ENCODE measurements at places on chromosomes 3 and 15.

DNA sequence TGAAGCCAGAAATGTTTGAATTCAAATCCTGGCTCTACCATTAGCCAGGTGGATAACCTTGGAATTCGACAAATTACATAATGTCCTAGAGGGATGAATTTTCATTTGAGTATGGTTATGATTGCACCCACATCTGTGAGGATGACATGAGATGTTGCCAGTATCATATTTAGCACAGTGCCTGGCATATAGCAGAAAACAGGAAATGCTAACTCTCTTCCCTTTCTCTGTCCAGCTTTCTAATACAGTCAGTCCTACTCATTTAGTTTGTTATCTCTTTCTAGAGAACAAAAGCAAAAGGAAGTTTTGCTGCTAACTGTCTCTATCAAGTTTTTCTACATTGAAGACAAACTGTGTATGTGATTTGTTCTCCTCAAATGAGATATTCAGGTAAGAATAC is 231.7 kb downstream of the CPNE4 start:
- no peak for DNase-seq

- no peak for DNase-seq
These were observed 19.0 kb upstream of the MEX3B start for GRCh38 chr15:82064824-82065223.

GRCh38 chr3:192129586-192129985 is 597.8 kb downstream of the FGF12 start:
- no peak for DNase-seq

- DNase-seq, result no peak
These were observed 179.6 kb downstream of the FEZF2 start for GRCh38 chr3:62193586-62194345.

DNA sequence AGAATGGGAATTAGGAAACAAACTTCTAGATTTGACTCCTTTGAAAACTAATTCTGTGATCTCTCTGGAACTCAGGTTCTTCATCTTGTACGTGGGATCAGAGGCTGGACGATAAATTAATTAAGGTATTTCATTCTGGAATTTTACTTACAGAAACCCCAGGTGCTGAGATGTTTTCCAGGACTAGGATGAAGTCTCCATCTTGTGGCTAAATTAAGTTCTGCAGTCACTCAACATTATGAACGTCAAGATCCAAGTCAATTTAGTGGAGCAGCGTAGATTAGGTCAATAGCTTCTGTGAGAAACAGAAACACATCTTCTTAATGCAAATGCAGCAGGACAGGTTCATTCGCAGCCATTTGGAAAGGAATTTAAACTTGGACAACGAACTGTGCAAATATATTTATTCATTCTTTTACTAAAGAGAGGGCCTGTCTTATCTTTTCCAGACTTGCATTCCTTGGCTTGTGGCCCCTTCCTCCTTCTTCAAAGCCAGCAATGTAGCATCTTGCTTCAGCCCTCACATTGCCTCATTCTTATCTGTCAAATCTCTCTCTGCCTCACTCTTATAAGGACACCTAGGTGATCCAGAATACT is 26.7 kb upstream of the TMC3 start:
- DNase-seq, result no peak

DNA sequence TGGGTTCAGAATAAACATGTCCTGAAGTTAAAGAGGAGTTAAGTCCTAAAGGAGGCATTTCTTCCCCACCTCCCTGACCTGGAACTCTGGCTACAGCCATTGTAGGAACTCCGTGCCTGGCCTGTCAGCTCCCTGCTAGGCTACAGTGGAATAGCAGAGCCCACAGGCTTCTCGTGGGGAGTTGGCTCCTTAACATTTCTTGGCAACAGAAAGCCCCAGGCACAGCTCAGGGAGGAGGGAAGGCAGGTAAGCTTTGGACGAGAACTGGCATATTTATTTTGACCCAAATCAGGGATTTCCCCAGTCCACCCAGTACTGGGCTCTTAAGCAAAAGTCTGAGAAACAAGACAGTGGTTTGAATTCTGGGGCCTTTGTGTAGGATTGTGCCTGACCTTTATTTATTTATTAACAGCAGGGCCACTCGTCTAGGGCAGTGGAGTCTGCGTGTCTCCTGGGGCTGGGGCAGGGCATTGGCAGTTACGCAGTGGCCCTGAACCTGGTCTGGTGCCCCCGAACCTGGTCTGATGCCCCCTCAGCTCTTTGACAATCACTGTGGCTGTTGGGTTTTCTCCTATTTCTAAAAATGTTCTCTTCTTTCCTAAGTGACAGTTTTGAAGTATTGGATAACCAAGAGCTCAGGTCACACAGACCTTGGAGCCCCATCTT is 7.9 kb upstream of the ISG20 start:
- DNase-seq, result no peak

- DNase-seq, result no peak
These were observed 14.4 kb downstream of the KLF13 start for GRCh38 chr15:31341071-31341470.

GRCh38 chr3:168532135-168532534 is 436.4 kb upstream of the GOLIM4 start:
- no peak for DNase-seq

GRCh38 chr15:60589728-60590127 is 110.8 kb upstream of the ICE2 start:
- no peak for DNase-seq

- DNase-seq, result no peak
These were observed 631.0 kb downstream of the SQOR start for GRCh38 chr15:46265664-46266347.

- no peak for DNase-seq
These were observed 656.9 kb downstream of the NTRK3 start for GRCh38 chr15:87599616-87600015.

DNA sequence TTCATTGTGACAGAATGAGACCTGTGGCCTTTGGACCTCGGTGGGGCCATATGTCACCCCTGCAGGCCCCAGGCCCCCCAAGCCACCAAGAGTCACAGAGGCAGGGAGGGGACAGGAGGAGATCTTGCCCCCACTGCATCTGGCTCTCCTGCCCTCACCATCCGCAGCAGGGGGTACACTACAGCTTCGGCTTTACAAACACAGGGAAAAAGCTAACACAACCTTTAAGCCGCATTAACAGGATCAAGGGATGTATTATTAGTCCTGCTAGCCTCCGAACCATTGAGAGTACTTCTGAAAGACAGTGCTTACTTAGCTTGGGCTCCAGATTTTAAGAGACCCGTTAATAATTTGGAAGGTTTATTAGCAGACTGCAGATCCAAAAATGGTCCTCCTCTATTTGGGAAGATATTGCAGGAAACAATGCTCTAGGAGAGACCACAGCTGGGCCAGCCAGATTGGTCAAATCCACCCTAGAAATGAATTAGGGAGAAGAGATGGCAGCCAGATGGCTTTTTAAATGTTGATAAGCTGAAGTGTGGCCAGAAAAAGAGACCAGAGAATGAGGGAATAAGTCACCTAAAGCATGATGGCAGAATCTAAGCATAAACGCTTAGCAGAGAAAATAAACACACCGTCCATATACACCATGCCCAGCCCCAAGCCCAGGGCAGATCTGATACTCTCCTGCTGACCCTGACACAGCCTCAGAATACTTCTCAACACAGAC is 31.5 kb downstream of the SRGAP3 start:
- DNase-seq, result no peak

DNA sequence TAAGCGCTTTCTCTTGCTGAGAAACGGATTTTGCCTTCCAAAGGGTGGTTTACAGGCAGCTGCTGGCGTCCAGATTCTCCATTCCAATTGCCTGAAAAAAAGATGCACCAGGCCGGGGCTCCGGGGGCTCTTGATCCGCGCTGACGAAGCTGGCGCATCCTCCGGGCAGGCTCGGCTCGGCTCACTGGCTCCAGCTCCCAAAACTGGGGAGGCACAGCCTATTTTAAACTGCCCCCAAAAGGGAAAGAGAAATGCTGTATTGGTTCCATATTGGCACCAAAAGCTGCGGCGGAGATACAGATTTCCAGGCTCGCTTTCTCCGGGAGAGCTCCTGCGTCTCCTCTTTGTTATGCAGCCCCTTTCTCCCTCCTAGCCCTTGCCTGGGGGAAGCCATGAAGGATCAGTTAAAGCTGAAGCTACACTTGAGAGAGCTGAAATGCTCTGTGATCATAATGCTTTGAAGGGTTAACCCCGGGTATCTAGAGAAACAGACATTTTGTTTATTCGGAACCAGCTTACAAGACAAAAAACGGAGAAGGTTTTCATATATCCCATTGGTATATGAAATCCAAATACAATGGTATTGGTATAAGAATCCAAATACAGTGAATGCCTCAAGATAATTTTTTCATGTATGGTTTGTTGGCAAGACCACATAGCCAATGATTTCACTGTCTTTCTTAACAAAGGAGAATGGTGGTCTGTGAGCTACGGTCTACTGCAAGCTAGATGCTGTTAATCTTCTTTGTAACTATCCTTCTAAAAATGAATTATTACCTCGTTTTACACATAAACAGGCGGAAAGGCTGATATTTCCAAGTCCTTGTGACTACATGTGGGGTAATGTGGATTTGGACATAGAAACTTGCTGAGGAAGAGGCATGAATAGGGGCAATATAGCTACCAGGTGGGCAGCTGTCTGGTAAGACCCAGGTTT is 693 bp downstream of the CD200 start:
- no peak for DNase-seq

Measured in heart left ventricle (tissue), 16 donors.